HFFc6 (cell line): ENCODE measurements at places on chromosomes 3 and 15. TPM values are rescaled to one million over a fixed set of nuclear protein-coding genes. Genes with fewer than 3 reads are reported as not detected.

STAC gene
- not detected in 3 replicates for total RNA-seq

HRG gene
- total RNA-seq = not detected in 3 replicates

DNA sequence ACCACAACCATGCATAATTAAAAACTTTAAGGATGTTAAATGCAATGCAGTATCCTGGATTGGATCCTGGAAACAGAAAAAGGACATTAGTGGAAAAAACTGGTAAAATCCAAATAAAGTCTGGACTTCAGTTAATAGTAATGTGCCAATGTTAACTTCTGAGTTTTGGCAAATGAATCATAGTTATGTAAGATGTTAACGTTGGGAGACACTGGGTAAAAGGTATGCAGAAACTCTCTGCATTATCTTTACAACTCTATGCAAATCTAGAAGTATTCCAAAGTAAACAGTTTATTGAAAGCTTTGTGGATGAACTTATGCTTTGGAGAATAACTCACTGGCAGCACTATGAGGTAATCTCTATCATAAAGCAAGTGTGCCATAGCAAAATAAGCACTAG is 357.4 kb downstream of the RORA start:
- peak; percentile 13 for DNase-seq

DNA sequence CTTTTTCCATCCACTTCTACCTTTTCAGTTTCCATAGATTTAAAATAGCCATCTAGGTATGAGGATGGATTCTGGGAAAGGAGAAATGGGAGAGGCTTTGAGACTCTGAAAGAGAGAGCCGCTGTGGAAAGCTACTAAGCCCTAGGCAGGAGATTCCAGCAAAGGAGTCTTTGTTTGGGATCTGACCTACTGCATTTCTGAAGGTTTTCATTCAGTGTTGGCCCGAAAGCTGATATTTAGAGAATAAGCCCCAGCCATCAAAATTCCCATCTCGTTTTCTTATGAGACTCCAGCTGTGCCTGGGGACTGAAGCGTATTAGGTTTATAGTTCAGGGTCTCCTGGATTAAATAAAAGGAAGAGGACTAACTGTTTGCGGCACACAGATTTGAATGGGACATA is 19.5 kb downstream of the LIPH start:
- no peak for DNase-seq

DNA sequence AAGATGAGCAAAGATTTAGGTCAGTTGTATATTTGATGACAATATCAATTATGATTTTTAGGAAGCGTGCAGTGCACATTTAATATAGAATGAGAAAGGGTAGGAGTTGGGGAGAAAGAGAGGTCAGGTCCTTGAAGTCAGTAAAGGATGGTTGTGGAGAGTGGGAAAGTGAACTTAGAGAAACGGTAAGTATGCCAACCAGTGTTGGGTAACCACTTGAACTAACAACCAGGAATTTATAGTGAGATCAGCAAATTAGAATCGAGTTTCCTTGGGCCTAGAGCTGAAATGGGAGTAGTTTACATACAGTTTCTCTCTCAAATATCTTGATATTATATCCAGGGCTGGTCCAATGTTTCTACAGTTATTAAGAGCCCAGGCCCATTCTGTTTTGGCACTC is 188.5 kb upstream of the RBMS3 start:
- DNase-seq = no peak
